ENCODE measurements at places on chromosomes 2 and 18.

- no peak for DNase-seq
Observed at GRCh38 chr2:119790466-119790865, 30.7 kb downstream of the PTPN4 start.

DNA sequence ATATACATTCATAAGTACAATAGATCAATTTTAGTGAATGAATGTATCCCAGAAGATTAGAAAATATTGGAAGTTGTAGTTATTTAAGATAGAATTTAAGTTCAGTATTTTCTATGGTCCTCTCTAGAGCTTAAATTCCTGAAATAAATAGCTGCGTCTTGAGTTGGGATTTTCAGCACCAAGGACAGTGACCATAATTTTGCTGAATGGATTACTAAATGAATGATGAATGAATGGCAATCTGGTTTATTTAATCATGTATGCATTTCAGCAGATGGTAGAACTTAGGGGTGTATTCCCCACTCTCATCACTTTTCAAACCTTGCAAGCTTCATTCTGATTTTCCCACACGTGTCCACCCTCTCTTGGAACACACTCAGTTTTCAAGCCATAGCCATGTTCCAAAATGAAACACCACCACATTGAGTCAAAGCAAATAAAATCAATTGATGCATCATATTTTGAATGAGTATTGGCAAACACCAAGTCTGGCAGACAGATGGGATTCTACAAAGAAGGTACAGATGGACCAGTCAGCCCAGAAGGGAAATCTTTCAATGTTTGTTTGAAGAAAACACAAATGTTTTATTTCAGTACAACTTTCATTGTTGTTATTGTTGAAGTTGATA is 362.2 kb upstream of the NXPH2 start:
- DNase-seq, result no peak

DNA sequence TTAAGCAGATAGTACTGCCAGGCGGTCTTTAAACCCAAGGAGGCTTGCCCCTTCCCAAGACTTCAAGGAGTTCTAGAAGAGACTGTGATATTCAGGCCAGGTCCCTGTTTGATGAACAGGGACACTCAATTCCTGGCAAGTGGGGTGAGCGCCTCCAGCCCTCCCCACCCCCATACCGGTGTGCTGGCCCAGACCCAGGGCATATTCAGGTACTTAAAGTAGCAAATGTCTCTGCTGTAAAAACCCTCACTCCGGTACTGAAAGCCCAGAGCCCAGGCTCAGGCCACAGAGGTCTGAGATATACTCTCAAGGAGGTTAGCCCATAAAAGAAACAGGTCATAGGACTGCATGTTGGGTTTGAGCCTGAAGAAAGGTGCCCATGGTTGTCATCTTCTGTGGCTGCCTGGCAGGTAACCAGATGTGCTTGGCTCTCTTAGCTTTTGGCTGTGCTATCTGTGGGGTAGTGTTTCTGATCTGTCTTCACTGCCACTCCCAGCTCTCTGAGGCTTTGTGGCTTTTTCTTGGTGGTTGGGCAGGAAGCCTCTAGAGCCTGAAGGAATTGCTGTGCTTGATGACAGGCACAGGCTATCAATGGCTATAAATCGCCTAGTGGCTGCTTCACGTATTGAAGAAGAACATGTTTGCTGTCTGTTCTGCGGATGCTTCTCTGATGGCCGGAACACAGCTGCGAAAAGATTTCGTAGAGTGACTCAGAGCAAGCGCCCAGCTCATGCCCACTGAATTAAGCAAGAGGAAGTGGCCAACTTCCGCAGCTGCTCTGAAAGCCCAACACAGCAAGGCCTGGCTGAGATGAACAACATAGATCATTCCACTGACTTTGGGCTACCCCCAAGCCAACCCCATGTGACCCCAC is 63.3 kb upstream of the ALPP start:
- peak; percentile 75 for DNase-seq

GRCh38 chr18:57951117-57951796 is 92.8 kb upstream of the NEDD4L start:
- DNase-seq, result no peak

DNA sequence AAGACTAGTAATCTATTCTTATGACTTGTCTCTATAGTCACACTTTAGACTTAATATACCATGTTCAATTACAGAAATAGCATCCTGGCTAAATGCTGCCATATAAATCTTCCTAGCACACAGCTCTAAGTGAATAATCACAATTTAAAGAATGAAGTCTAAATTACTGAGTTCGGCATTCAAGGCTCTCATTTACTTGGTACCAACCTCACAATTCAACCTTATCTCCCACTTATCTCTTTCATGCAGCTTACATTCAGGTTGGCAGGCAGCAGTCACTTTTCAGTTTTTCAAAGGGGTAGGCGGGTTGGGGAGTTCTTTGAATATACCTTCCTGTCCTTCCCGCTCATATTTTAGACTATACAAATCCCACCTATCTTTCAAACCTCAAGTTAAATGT is 1.5 kb downstream of the MMADHC start:
- no peak for DNase-seq

DNA sequence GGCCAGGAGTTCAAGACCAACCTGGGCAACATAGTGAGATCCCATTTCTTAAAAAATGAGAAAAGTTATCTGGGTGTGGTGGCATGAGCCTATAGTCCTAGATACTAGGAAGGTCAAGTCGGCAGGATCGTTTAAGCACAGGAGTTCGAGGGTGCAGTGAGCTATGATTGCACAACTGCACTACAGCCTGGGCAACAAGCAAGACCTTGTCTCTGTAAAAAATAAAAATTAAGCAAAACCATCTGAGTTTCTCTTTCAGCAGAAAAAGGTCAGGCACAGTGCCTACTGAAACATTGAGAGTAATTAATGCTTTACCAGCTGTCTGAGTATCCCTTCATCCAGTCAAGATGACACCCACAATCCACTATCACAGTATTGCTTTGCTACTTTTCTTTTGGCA is 258.3 kb downstream of the MBD5 start:
- no peak for DNase-seq

GRCh38 chr2:105538840-105539239 is 140.0 kb upstream of the FHL2 start:
- no peak for DNase-seq
